ENCODE measurements at places on chromosomes 2 and 18.

DNA sequence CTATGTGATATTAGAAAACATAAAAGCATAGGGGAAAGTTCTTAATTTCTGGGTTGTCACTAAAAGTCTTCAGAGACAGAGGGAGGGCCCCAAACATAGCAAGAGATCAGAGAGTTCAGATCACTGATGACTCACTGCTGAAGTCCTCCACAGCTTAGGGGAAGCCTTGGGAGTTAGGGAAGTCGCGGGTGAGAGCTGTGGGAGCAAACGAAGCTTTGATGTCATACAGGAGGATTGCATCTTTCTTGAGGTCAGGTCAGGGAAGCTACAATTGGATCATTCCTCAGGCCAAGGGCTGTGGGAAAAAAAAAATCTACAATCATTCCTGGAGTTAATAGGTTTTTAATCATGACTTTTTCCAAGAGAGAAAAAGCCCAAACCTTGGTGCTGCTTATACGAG, 96.2 kb downstream of the COPS8 start:
- DNase-seq: no peak

- no peak for DNase-seq
Observed at GRCh38 chr2:96524482-96525210, 11.9 kb upstream of the ARID5A start.

- no peak for DNase-seq
Observed at GRCh38 chr2:206989311-206989710, 50.0 kb downstream of the CPO start.

GRCh38 chr2:10493634-10494281, 45.6 kb upstream of the ODC1 start:
- DNase-seq: no peak

All from neuronal stem cell (in vitro differentiated cells).